CD4-positive, alpha-beta T cell treated with Interleukin-4 for 1 hour (primary cell): ENCODE measurements at places on chromosomes 6 and 20.

DNA sequence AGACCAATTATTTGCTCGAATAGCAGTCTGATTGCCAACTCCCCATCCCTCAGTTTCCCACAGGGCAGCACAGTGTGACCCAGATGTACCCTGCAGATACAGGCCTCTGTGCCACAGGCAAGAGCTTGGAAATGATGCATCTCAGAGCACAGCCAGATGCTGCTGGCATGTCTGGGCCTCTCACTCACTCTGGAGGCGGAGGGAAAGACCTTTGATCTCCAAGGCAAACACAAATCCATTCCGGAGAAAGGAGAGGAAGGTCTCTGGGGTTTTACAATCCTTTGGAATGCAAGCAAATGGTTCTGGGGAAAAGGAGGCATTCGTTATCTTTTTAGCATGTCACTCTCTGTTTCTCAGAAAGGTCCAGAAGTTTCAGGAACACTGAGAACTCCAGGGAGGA lies 74.2 kb downstream of the RIOK1 start:
- no peak for DNase-seq

- DNase-seq = no peak
Observed at GRCh38 chr20:61665528-61666470, 399.9 kb downstream of the TAF4 start.

DNA sequence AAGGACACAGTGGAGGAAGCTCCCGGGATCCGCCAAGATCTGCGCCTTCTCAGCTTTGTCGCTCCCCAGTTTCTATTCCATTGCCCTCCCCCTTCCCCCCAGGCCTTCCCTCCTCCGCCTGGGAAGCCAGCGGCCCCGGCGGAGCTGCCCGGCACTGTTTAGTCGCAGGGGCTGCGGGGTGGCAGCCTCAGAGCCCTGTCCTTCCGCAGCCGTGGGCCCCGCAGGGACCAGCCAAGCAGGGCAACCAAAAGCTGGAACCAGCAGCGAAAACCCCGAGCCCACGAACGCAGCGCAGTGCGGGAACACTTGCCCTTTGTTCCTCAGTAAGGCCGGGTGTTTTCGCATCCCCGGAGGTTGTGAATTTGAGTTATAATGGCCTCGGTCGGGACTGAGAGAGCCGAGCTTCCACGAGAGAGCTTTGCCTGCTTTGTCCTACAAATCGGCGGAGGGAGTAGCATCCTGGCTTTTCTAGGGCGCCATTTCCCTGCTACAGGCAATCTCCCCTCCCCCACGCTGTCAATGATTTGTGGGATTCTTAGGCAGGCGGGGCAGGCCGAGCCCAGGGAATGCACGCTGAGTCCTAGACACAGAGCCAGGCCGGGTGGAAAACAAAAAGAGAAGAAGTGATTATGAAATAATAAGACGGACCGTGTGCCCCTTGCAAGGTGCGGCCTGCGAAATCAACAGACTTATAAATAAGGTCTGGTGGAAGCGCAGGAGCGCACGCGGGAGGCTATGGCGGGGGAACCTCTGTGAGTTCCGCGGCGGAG lies 4.0 kb upstream of the TUBB2B start:
- no peak for DNase-seq

GRCh38 chr6:121222656-121223055 lies 111.6 kb downstream of the TBC1D32 start:
- no peak for DNase-seq

GRCh38 chr6:19834858-19835257 lies 2.3 kb upstream of the ID4 start:
- no peak for DNase-seq

GRCh38 chr6:82917346-82918064 lies 148.1 kb downstream of the UBE3D start:
- no peak for DNase-seq

GRCh38 chr20:25197183-25197869 lies 1.8 kb downstream of the ENTPD6 start:
- peak; percentile 37 for DNase-seq

DNA sequence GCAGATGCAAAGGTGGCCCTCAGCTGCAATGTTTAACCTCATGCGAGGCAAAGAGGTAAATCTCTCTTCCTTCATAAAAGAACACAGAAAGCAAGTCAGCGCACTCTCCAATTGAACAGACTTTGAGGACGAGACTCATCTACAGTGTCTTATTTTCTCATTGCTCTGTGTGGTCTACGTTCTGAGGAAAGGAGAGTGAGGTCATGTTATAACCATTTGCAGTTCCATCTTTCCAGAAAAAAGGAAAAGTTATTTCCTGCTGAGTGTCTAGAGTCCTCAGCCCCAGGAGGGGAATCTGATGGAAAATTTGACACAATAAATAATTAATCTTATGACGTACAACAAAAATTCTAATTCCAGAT lies 35.6 kb upstream of the THBS2 start:
- DNase-seq = no peak

- no peak for DNase-seq
Observed at GRCh38 chr6:168638468-168639271, 197.7 kb downstream of the SMOC2 start.

- DNase-seq = no peak
Observed at GRCh38 chr6:110075406-110075805, 97.3 kb downstream of the GPR6 start.

DNA sequence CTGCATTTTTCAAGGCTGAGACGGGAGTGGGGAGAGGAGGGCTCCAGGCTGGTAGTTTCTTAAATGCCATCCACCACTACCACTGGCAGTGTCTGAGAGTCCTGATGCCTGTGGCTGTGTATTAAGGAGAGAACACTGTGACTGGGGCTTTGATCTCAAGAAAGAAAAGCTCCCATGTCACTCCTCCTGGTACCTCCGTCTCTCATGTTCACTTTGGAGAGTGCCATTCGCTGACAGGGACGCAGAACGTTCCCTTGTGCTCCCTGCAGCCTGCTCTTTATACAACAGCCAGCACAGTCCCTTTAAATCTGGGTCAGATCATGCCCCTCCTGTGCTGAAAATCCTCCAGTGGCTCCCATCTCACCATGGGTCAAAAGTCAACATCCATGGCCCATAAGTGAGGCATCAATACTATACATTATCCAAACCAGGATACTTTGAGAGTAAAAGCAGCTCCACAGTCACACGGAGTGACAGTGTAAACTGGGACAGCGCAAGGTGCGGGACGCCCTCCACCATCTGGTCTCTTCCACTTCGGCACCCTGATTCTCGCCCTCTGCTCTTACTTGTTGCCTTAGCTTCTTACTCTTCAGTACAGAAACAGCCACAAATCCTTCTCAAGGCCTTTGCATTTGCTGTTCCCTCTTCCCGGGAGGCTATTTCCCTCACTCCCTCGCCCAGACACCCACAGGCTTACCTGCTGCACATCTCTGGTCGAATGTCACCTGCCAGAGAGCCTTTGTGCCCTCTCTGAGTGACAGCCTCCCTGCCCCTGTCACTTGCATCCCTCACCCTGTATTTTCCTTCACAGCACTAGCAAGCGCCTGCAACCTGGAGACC lies 20.0 kb downstream of the PDYN start:
- DNase-seq = no peak

DNA sequence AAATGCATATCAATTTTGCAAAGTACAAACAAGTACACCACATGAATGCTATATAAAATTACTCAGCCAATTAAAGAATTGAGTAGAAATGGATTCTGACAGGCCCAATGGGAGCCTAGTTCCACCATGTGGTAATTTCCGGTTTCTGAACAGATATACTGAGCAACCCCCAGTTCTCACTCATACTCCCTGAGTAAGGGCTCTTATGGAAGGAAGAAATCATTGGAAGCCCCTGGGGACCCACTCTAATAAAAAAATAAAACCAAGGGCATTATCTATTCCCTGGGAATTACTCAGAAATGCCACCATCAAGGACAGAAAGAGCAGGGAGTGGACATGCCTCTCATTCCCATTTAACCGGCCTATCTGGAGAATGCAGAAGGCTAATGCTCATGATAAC lies 34.6 kb downstream of the STX7 start:
- DNase-seq = no peak

GRCh38 chr6:169839029-169839481 lies 87.6 kb downstream of the ERMARD start:
- no peak for DNase-seq

- peak; percentile 29 for DNase-seq
Observed at GRCh38 chr6:89350281-89350966, 2.1 kb downstream of the UBE2J1 start.

GRCh38 chr20:3390759-3391425 lies 16.6 kb downstream of the DNAAF9 start:
- no peak for DNase-seq

- peak; percentile 56 for DNase-seq
Observed at GRCh38 chr20:62822788-62823651, 6.2 kb downstream of the COL9A3 start.
